Renal cortical epithelial cell (primary cell): ENCODE measurements at places on chromosomes 5 and 9. TPM values are rescaled to one million over a fixed set of nuclear protein-coding genes. Genes with fewer than 3 reads are reported as not detected.

The FOXD4L6 gene
- 0.10 and 0.17 TPM in 2 replicates for total RNA-seq

The SLC4A9 gene
- total RNA-seq, result not detected in 2 replicates

The C9 gene
- total RNA-seq, result 0.20 TPM in 1 of 2 replicates, not detected in the other

The CNTNAP3B gene
- total RNA-seq, result 1.7 and 11.7 TPM in 2 replicates

The GABRB2 gene
- total RNA-seq, result not detected in 2 replicates

GRCh38 chr5:88673253-88674105 lies 209.5 kb downstream of the MEF2C start:
- no peak for DNase-seq

- no peak for DNase-seq
Measured at GRCh38 chr5:114458726-114459125, 96.9 kb downstream of the KCNN2 start.

DNA sequence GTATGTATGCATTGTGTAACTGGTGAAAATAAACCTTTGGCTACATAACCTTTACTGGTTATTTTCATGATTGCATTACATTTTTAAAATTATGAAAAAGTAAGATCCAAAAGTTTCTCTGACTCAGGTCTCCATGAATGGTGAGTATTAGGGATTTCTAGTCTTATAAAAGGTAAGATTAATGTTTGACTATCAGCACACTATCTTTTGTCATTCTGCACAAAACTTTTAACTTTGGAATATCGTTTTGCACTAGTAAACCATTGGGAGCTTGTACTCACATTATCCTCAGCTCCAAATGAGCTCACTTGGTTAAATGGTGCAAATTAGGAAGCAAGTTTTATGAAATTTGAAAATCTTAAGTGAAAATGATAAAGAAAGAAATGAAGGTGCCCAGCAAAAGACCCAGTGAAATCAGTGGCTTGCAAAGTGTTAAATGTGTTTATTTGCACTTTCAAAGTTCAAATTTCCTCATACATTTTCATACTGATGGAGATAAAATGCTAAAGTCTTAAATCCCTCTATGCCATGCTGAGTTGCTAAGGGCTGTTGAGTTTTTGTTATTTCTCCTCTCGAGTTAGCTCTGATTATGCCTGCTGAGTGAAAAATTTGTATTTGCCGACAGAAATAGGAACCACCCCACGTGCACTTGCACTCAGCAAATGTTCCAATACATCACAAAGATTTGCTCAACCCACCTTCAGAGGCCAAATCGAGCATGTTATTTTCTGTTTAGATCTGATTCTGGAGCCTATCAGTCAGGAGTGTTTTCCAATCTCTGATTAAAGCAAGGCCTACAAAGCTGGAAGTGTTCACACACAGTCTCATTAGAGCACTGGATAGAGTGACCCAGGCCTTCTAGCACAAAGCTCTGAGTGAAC lies 885.7 kb downstream of the NR2F1-AS1 start:
- DNase-seq, result no peak

DNA sequence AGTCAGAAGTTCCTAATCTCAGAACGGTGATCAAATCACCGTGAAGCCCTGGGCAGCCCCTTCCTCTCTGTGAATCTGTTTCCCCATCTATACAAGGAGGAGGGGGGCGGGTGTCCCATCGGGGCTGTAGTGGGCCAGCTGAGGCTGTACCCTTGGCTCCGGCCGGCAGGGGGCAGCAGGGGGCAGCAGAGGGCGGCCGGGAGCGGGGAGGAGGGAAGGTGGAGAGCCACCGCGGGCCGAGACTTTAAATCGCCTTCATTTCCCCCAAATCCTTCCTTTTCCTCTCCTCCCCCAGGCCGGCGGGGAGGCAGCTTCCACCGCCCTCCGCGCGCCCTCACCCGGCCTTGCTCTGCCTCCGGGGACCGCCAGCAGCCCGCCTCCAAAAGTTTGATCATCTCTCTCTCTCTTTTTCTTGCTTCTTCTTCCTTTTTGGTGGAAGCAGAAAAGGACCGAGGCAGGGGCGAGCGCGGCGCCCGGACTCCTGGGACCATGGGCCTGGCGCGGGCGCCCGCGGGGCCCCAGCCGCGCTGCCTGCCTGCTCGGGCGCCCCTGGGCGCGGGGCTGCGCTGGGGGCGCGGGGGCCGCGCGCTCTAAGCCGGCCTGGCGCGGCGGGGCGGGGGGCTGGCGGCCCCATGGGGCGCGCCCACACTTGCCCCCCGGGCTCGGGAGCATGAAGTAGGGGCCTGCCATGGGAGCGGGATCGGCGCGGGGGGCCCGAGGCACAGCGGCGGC lies at the start of gene COL27A1:
COL27A1 (plus strand) TSS at position 275 of the 732 bp plus-strand sequence; CDS start at position 689, 414 bp downstream.
- DNase-seq, result no peak

DNA sequence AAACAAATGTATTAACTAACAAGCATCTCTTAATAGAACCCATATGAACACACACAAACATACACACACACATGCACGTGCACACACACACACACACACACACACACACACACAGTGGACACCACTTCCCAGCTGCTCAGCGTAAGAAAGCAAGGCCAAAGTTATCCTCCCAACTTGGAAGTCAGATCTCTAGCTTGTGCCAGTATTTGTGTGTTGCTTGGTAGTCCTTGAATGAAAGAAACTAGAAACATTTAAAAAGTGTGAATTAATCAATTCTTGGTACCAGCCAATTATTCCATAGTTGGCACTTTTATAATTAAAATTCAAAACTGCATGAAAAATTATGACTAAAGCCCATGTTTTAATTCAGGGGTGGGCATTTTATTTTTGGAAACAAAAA lies 178.1 kb downstream of the TMEM161B start:
- DNase-seq, result no peak

DNA sequence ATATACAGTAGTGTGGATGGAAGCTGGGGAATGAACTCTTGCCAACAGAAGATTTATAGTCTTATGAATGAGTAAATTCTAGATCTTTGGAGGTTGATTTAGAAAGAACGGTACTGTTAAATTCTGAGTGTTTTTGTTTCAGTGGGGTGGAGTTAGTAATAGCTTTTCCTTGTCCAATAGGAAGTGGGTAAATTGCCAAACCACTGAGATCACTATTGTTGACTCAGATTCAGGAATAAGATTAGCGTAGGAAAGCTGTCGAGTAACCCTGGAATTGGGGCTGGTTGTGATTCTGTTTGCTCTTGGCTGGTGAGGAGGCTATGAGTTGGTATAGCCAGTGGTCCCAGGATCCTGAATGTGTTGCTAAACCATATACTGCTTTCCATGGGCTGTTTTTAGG lies 155.6 kb downstream of the ARHGAP26 start:
- peak; percentile 25 for DNase-seq

DNA sequence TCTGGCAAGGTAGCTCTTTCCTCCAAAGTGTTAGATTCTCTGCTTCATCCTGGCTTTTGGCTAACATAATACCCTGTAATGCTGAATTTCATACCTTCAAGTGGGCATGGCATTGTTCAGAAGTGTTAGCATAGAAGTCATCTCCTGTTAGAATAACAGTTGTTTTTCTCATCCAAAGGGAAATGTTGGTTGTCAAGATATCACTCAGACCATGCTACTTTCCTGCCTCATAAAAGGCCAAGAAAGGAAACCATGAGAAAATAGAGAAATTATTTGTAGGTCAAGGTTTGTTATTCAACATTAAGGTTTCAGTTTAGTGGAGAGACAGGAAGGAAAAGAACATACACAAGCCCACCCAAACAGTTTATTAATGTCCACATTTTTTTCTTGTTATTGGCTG lies 472.5 kb downstream of the ARHGEF28 start:
- no peak for DNase-seq
